ENCODE measurements at places on chromosomes 6 and 20. TPM values are rescaled to one million over a fixed set of nuclear protein-coding genes. Genes with fewer than 3 reads are reported as not detected.

PAX1 gene
- total RNA-seq = not detected

TFB1M gene
- 13.5 TPM for total RNA-seq

DNA sequence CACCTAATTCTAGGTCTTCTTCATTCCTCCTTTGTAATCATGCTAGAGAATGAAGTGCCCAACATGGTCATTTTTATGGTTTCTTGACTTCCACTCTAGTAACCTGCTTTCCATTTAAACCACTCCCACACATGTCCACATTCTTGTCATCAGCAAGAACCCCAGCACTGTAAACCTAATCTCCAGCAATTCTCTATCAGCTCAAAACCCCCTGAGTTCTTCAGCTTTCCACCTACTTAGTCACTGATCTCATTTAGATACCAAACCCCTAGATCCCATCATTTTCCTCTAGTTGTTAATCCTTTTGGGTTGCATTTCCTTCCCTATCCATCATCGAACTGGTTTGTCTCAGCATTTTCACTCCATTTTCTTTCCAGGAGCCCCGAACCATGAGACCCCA lies 49.7 kb downstream of the GOPC start:
- no peaks in the 10 kb centered on the region for H3K36me3 ChIP-seq
- no peak overlapping the region for H3K27ac ChIP-seq
- no peak for DNase-seq

DNA sequence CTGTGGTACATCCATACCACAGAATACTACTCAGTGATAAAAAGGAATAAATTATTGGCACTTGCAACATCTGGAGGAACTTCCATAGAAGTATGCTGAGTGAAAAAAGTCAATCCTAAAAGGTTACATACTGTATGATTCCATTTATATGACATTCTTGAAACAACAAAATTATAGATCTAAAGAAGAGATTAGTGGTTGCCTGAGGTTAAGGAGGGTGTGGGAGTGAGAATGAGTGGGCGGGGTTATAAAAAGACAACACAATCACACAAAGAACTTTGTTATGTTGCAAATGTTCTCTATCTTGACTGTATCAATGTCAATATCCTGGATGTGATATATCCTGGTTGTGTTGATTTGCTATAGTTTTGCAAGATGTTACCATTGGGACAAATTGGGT lies 21.2 kb downstream of the SNRPB start:
- DNase-seq = no peak
- no peak overlapping the region for H3K4me3 ChIP-seq
- no peaks in the 10 kb centered on the region for H3K27me3 ChIP-seq
- H3K36me3 ChIP-seq = no peaks in the 10 kb centered on the region
- H3K4me1 ChIP-seq = no peaks in the 10 kb centered on the region

PHF3 gene
- 62.1 TPM for total RNA-seq

DNA sequence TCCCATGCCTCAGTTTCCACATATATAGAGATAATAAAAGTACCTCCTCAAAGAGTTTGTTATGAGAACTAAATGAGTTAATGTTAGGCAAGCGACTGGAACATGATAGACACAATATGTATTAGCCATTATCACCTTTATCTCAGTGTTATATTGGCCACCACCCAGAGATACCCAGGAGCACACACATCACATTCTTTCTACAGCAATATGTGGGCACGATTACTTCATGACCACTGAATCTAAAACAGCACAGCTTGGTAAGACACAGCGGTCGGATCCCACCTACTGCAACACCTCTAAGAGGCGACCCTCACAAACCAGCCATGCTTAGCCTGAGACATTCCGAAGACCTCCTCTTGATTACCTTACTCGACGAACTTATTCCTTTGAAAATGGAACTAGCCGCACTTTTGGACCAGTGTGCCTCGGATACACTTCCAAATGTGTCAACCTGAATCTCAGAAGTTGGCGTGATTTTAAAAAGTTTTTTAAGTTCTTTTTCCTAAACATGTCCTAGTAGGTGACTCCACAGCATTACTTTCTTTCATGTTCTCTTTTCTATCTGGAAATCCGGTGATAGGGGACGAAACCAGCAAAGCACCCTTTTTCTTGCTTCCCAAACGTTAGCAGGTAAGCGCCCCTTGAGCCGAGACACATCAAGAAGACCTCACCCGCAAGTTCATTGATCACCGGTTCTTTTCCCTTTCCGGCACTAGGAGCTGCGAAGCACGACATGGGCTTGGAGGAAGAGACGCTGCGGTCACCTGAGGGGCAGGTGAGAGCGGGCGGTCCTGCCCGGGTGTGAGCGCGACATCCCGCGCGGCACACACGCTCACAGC lies 923 bp downstream of the GMDS start:
- peak overlapping the region; percentile 93 for H3K27ac ChIP-seq
- no peak for DNase-seq
- H3K4me1 ChIP-seq = no peaks in the 10 kb centered on the region
- no peaks in the 10 kb centered on the region for H3K27me3 ChIP-seq
